ENCODE measurements at places on chromosomes 2 and 18.

DNA sequence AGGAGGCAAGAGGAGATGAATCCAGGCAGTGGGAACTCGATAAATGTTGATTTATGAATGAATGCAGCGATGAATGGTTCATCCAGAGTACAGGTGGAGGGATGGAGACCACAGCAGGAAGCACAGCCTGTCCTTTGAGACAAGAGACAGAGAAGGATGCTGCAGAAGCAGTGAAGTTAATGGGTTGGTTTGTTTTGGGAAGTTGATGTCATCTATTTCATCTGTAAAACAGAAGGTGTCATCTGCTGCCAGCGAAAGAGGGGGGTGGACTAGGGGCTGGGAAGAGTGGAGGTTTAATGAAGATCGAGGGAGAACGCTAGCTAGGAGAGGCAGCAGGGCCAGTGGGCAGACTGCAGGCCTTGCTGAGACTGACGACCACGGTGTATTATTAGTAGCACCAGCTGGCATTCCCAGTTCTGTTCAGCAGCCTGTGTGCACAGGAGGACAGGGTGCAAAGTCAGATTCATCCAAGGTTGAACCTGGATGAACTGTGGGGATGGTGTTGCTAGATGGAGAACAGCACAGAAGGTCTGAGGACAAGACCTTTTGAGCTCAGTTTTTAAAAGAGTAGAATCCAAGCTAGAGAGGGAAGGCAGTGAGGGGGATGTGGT is 120.3 kb upstream of the CAPN13 start:
- no peak for DNase-seq

DNA sequence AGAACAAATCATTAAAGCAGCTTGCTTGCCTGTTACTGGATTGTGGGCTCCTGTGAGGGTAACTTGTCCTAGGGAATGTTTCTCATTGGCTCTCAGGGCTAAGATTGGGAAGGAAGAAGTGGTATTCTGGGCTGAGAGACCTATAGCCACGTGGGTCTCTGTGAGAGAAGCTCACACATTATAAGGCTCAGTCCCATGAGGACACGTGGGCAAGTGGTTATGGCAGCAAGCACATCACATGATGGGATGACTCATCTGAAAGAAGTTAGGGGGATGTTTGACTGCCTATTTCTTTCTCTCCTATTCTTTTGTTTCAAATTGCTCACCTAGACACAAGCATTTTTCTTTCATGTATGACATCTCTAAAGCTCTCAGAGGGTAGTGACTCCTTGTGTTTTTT is 418.0 kb upstream of the ST6GAL2 start:
- no peak for DNase-seq

DNA sequence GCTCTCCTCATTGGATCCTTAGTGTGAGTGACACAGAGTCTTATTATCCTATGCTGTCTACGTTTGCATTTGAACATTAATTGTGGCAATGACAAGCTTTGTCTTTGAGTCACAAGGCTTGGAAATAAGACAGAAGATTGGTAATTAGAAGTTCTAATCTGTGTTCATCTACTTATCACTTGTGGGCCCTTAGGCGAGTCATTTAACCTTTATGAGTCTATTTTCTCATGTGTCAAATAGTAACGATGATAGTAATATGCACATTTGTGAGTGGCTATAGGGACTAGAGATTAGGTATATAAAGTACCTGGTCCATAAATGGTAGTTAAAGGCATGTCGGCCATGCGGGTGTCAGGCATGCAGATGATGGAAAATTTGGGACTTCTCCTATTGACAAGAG is 105.6 kb upstream of the NABP1 start:
- no peak for DNase-seq

GRCh38 chr2:241432824-241433448 is 75.4 kb downstream of the STK25 start:
- DNase-seq = no peak

- no peak for DNase-seq
Measured at GRCh38 chr2:60247471-60247870, 306.0 kb downstream of the BCL11A start.

DNA sequence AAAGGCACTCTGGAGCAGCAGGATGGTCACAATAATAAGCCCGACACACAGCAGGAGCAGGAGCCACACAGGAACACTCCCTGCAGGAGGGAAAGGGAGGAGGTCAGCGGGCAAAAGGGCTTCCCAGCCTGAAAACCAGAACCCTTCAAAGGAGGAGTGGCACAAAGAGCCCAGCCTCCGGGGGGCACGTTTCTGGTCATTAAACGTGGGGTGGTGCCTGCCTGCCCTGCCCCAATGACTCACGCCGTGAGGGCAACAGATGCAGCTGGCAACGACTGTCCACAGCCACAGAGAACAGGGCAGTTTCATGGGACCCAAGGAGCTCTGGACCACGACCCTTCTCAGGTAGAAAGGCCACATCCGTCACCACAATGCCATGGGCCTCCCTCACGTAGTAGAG is 3.0 kb downstream of the PREB start:
- DNase-seq = no peak

- DNase-seq = no peak
Measured at GRCh38 chr2:40369267-40370006, 82.5 kb downstream of the SLC8A1 start.

- DNase-seq = no peak
Measured at GRCh38 chr2:218255446-218255845, 5.4 kb upstream of the GPBAR1 start.

GRCh38 chr2:9168821-9169221 is 37.8 kb upstream of the ASAP2 start:
- no peak for DNase-seq

DNA sequence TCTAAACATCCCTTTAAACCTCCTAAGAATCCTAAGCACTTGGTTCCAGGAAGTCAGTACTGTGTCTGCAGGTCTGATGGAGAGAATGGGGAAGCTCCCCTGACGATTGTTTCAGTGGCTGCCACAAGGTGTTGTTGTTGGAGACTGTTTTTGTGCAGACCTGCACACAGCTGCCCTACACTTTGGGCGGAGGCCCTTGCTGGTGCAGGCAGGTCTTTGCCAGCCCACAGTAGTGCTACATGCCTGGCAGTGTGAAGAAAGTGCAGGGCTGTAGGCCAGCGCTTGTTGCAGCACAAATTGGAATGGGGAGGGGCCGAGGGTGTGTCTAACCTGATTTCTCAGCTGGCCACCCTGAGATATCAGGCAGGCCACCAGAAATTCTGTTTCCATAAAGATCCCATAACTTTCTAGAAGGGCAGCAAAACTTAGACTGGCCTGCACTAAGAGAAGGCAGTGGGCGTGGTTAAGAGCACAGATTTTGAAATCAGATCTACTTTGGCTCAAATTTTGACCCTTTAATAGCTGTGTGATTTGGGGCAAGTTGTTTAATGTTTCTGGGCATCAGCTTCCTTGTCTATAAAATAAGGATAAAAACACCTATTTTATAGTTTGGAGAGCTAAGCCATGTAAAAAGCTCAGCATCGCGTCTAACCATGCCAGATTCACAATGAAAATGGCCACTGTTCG is 83.7 kb upstream of the SLC1A4 start:
- DNase-seq = no peak

GRCh38 chr18:46152436-46152807 is 48.2 kb downstream of the HAUS1 start:
- no peak for DNase-seq

DNA sequence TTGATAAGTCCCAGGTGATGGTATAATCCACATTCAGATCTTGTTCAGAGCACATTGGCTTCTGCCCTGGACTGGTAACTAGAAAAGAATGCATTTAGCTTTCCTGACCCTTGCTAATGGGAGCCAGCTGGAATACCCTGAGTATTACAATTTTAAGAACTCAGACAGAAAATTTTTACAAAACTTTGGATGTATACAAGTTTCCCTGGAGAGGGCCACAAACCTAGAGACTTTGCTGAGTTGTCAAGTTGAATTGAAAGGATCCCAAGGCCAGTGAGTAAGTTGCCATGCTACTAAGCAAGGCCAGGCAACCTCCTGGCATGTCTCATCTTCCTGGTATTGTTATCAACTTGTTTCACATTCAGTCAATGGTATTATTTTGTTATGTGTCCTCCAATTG is 20.0 kb upstream of the NABP1 start:
- no peak for DNase-seq

DNA sequence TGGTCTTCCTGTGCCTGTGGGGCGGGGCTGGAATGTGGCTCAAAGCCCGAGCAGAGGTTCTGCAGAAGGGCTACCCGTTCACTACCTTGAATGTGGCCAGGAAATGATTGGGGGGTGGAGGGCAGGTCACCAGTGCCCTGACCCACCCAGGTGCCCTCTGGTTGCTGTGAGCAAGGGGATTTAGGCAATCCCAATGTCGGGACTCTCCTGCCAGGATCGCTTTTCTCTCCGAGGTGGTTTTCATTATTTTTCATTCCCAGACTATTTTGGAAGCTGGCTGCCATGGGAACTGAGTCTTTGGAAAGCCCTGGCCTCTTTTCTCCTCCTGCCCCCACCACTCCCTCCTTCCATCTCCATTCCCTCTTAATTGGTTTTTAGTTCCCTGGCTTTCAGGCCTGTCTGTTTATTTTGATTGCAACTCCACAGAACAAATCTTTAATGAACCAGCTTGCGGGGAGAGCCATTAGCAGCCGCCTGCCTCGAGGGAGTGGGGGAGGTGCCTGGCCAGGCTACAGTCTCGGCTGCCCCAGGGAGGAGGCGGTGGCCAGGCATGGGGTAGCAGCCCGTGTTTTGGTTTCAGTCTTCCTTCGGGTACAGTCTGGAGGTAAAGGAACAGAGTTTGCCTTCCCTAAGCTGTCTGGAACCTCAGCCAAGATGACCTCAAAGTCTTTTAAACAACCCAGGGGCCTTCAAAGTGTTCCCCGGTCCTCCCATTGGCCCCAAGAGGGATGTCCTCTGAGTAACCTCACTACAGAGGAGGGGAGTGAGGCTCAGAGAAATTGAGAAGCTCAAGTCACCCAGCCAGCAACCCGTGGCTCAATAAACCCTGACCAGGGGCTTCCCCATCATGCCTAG is 114.4 kb upstream of the HAAO start:
- DNase-seq = no peak

GRCh38 chr2:168687314-168687713 is 115.1 kb upstream of the NOSTRIN start:
- DNase-seq = no peak

DNA sequence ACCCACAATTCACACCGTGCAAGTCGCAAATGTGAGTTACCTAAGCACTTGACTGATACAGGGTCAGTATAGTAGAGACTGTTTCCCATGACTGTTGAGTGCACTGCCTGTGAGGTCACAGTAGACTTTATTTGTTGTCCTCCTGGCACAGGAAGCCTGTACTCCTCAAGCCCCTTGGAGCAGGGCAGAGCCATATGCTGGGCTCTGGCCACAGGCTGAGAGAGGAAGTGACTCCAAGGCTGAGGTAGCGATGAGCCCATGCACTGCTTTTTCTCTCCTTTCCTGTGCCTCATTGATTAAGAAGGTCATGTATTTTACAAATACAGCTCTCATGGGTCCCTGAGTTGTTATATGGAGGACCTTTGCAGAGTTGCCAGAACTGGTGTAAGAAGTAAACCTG is 287.7 kb downstream of the SRBD1 start:
- DNase-seq = no peak

DNA sequence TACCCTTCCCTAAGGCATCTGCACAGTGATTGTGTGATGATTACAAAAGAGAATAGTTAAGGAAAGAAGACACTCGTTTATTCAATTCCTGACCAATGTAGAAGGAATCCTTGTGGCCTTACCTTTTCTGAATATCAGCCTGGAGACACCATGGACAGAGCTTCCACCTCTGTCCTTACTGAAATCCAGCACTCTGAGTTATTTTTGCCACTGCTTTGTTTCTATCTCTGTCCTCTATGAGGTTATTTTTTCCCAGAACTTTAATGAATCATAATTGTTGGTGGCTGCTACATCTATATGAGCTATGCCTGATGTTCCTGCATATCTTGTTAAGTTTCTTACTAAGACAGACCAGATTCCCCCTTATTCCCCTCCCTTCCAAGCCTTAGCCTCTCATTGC is 275.1 kb downstream of the SETBP1 start:
- DNase-seq = no peak

- no peak for DNase-seq
Measured at GRCh38 chr2:105397025-105397722, 1.7 kb downstream of the FHL2 start.

DNA sequence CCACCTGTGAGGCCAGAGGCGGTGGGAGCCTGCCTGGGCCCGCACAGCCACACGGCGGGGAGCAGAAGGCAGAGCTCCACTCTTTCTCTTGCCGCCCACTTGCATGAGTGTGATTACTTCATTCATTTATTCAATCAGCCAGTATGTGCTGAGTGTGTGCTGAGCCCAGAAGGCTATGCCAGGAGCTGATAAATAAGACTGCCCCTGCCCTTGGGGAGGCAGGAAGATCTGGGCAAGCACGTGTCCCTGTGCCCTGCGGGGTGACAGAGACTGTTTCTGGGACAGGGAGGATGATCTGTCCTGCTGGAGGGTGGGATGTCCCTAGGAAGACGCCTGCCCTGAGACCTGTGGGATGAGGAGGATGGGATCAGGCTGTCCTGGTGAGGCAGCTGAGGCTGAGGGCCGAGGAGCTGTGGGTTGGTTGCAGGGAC is 250.8 kb downstream of the DYSF start:
- DNase-seq = no peak

DNA sequence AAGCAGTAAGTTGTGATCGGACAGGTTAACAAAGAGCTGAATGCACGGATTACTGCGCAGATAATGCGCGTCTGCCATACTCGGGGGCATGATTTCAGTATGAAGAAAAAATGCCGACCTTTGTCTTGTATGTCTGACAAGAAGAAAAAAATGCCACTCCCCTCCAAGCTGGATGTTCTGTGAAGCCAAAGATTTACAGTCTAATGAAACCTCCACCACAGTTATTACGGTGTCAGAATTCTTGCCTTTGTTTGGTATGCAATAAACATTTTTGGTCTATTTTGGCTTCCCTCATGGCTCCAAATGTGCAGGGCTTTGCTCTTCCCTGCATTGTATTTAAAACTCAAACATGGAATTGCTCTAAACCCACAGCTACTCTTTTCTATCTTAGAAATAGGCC is 72.2 kb upstream of the THUMPD2 start:
- DNase-seq = no peak

DNA sequence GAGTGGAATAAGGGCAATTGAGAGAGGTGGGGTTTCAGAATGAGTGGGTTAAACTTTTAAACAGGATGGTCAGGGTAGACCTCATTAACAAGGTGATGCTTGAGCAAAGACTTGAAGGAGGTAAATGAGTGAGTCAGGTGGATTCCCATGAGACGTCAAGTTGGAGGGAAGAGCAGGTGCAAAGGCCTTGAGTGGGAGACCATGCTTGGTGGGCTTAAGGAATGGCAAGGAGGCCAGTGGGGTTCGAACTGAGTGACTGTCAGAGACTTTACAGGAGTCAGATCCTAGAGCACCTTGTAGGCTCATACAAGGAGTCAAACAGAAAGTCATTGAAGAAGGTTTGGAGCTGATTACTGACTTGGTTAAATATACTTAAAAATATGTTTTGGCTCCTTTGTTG is 284.1 kb downstream of the CYRIA start:
- DNase-seq = no peak

- DNase-seq = no peak
Measured at GRCh38 chr2:20561637-20562454, 89.1 kb downstream of the HS1BP3 start.

DNA sequence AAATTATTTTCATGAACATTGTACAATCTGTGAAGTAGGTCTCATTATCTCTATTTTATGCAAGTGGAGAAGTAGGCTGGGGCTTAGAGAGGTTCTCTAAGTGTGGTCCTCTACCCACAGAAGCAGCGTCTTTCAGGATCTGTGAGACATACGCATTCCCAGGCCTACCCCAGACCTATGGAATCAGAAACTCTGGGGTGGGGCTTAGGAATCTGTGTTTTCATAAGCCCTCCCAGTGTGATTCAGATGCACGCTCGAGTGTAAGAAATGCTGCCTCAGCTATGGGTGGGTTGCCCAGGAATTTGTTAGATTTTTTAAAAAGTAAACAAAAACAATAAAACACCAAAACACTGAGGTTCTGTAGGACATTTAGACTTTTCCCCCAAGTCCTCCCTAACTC is 14.8 kb upstream of the ZAP70 start:
- no peak for DNase-seq
